ENCODE measurements at places on chromosomes 16 and 17.
A peak's percentile ranks its signal among the peaks of the same experiment; 100 is the strongest.

DNA sequence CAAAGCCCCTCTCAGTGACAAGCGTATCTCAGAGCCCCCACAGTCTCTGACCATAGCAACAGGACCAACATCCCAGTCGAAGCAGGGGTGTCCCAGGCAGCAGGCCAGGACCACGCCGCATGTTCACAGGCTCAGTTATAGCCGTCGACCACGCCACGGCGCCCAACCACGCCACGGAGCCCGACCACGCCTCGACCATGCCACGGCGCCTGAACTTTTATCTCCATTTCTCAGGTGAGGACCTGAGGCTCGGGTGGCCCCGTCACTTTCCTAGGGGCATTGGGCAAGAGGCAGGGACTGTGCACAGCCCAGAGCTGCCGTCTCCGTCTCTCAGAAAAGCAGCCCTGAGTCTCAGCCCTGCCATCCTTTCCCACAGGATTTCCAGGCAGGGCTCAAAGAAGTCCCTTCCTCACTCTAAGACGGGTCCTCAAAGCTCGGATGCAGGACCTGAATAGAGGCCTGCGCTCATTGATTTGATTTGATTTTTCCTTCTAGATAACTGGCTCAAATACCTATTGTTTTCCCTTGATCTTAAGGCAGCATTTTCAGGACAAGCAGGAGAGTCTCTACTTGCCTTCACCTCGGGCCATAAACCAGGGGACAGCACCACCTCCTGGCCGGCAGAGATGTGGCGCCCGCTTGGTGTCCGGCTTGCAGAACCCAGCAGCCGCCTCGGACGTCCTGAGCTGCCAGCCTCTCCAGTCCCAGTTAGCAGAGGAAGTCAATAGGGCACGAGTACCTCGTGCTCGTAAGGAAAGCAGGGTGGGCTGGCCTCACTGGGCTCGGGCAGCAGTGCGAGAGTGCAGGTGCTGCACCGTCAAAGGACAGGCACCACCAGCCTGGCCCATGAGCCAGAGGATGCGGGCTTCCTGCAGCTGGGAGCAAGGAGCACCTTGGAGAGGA, 38.8 kb downstream of the C16orf95 start:
- DNase-seq = peak; percentile 82

DNA sequence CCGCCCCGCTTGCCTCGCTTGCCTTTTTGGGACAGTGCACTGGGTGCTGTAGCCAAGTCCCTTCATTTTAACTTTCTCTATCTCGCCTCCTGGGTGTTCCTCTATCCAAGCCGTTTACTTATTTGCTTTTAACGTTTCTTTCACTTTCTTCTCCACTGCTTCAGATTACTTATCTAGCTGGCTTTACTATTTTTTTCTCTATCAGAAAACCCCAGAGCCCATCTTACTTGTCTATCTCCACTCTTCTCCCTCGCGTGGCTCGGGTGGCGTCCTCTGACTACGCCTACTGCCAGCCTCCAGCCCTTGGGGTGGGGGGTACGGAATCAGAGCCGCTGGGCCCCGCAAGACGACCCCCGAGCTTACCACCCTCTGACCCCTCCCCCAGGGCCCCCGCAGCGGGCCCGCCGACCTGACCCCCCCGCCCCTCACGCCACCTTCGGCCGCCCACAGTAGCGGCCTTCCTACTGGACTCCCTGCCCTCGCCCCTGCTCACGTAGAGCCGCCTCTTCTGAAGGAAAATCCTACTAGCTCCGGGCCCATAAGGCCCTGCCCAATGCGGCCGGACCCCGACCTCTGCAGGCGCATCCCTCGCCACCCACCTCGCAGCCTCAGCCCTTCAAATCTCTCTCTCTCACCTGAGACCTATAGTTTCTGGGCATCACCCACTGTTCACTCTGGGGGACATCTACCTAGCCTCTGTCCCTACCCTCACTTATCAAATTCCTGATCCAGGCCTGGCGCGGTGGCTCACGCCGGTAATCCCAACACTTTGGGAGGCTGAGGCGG, 1.0 kb upstream of the SLC12A4 start:
- DNase-seq = peak; percentile 34

- DNase-seq = no peak
These were observed 80.3 kb downstream of the TRIM37 start for GRCh38 chr17:59026176-59026939.

- no peak for DNase-seq
These were observed 43.4 kb downstream of the TNFRSF13B start for GRCh38 chr17:16928406-16929034.

DNA sequence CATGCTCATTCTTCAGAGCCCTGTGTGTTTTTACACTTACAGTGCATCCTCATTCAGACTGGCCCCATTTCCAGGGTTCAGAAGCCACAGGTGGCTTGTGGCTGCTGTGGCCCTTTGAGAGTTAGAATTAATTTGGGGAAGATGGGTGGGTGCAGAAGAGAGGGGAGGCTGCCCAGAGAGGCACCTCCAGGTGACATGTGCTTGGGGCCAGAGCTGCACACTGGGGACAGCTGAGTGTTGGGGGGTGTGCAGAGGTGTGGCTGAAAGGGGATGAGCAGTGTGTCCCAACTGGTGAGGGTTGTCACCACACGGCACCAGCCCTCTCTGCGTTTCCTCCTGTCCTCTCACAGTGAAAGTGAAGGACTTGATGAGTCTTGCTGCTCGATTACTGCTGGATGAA, 6.9 kb upstream of the EIF1 start:
- DNase-seq = no peak

DNA sequence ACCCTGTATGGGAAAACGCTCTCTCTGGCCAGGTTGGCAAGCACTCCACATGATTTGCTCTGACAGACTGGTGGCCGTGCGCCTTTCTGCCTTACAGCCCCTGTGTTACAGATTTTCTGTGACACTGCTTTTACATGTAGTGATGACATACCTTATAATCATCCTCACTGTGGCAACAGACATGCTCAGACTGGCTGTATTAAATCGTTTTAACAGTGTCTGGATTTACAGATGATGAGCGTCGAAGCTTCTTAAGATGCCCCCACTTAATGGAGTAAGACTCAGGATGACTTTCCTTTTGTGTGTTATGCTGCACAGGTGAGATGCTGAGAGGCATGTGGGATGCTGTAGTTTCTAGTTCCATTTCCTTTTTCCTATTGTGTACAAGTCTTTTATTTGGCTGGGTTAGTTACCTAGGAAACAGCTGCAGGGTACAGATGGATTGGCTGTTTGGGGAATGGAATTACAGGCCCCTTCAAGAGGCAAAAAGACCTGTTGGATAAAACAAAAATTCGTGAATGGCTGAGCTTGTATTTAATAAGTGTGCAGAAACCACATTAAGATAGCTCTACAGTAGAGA, 20.9 kb upstream of the VWA3A start:
- DNase-seq = no peak

DNA sequence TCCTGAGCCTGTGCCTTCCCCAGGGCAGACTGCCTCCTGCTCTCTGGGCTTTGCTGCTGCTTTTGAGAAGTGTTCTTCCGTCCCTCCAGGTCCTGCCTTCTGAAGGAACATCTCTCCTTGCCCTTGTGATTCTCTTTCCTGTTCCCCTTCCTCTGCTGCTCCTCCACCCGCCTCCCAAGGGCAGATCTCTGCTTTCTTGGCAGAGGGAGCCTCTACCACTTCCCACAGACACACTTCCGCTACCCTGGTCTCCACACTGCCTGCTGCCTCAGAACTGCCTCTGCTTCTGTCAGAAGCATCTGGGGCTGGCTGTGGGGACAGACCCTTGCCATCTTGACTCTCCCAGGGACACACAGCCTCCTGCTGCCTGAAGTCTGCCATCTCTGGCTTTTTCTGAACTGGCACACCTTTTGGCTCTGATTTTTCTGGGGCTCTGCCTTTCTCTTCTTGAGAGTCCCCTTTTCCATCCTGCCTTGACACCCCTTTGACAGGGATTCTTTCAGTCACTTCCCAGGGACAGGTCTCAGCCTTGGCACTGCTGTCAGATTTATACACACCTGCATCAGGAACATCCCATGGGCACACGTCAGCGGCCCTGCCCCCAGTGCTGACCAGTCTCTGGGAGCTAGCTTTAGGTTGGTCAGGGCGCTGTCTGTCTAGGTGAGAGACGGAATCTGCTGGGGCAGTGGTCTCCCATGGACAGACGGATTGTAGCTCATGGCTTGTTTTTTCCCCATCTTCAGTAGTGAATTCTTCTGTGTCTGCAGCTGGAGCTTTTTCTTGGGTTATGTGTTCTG, 16.6 kb downstream of the GPR179 start:
- no peak for DNase-seq

GRCh38 chr17:61720016-61720795, 129.2 kb upstream of the NACA2 start:
- DNase-seq = peak; percentile 51

GRCh38 chr16:84606081-84606875, 11.6 kb downstream of the COTL1 start:
- no peak for DNase-seq

GRCh38 chr17:10633738-10634379, 23.2 kb downstream of the MYH3 start:
- no peak for DNase-seq

All from iris pigment epithelial cell (primary cell).